ENCODE measurements at places on chromosomes 7 and 10. TPM values are rescaled to one million over a fixed set of nuclear protein-coding genes. Genes with fewer than 3 reads are reported as not detected.

The OR2A7 gene
- total RNA-seq, result 1.7 TPM

The FKBP6 gene
- total RNA-seq, result not detected

The LRMDA gene
- total RNA-seq, result 3.1 TPM

The MORN4 gene
- 6.0 TPM for total RNA-seq

The NUTM2B gene
- 0.43 TPM for total RNA-seq

The CADPS2 gene
- total RNA-seq, result 4.0 TPM

The PVRIG gene
- total RNA-seq, result not detected

The MNX1 gene
- total RNA-seq, result not detected

The PNLIPRP3 gene
- 13.0 TPM for total RNA-seq

The GRM3 gene
- total RNA-seq, result not detected

The HTR7 gene
- 32.0 TPM for total RNA-seq

The PBLD gene
- 1.1 TPM for total RNA-seq

The SPDYE2 gene
- total RNA-seq, result not detected

The PDZD7 gene
- 2.4 TPM for total RNA-seq

The DGKI gene
- total RNA-seq, result not detected

The TEX36 gene
- total RNA-seq, result not detected

The IFIT5 gene
- total RNA-seq, result 5.5 TPM

The GJD4 gene
- total RNA-seq, result not detected
